ENCODE measurements at places on chromosomes 1 and 21. TPM values are rescaled to one million over a fixed set of nuclear protein-coding genes. Genes with fewer than 3 reads are reported as not detected.

GRCh38 chr1:54571326-54571725 lies 23.3 kb downstream of the ACOT11 start:
- no peak for DNase-seq

DNA sequence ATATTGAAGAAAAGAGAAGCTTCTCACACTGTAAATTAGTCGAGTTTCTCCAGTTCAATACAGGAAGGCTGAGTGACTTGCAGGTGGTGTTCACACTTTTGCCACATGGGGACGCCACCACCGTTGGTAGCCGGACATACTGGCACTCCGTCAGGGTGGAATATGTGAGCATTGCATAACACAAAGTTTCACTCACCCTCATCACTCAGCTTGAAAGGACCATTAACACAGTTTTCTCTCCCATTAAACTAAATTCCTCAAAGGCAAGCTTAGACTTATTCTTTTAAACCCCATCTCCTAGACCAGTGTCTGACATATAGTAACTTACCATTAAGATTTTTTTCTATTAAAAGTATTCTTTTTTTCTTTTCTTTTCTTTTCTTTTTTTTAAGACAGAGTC lies 105.3 kb upstream of the SERBP1 start:
- DNase-seq, result peak; percentile 73

- no peak for DNase-seq
Measured at GRCh38 chr1:234996245-234996757, 132.3 kb downstream of the TOMM20 start.

GRCh38 chr1:108049178-108049819 lies 84.3 kb upstream of the VAV3 start:
- peak; percentile 36 for DNase-seq

LCE2D gene
- not detected for polyA plus RNA-seq

DNA sequence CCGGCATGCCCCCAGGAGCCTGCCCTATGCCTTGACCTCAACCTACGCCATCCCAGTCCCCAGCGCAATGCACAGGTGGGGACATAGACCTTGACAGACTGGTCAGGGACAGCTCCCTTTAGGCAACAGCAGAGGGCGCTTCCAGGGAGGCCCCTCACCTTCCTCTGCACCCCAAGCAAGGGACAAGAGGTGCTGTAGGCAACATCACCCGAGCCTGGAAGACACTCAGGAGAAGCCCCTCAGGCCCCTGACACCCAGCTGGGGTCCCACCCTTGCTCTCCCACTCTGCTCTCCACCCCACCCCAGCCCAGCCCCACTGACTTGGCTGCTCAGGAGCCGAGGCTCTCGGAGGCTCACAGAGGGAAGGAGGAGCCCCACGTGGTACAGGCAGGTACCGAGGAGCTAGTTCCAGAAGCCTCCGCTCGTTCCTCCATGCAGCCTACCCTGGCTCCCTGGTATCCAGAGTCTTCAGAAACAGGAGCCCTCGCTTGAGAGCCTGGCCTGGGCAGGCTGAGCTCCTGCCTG lies 2.4 kb upstream of the WNT3A start:
- DNase-seq, result peak; percentile 8

DNA sequence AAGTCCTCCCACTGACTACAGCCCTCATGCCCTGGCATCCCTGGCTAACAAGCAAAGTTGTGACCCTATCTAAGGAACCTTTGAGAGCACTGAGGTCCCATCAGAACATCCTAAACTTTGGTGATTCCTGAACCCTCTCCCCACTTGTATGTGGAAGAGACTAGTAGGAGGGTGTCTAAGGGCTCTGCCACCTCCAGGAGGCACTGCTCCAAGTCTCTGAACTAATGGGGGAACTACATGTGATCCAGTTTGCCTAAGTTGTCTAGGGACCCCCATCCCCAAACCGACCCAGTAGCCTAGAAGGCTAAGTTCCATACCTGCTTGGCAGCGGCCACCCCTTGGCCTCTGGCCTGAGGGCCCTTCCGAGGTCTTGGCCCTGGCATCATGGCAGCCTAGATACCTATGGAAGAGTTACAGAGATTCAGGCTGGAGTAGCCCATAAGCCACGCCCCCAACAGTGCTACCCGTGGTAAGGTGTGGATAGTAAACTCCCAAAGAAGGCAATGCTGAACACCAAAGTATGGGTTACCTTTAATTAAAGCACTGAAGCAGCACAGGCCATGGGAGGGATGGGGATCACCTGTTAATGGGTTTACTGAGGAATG lies 1.7 kb downstream of the CC2D1B start:
- DNase-seq, result no peak

- no peak for DNase-seq
Measured at GRCh38 chr1:50300297-50300696, 122.9 kb downstream of the DMRTA2 start.

EEIG2 gene
- polyA plus RNA-seq, result 1.5 TPM

RLF gene
- polyA plus RNA-seq, result 4.0 TPM

WLS gene
- polyA plus RNA-seq, result 31.7 TPM
